ENCODE measurements at places on chromosomes 6 and 20. TPM values are rescaled to one million over a fixed set of nuclear protein-coding genes. Genes with fewer than 3 reads are reported as not detected.

Gene YTHDF1
- total RNA-seq: 38.6 TPM

Gene POU3F2
- not detected for total RNA-seq

Gene CD24
- total RNA-seq: 6.5 TPM

Gene C6orf15
- total RNA-seq: not detected

Gene FERMT1
- total RNA-seq: 13.2 TPM

Gene APOBEC2
- not detected for total RNA-seq

Gene IL17A
- total RNA-seq: not detected

Gene CTCFL
- total RNA-seq: not detected

Gene PNLDC1
- not detected for total RNA-seq

Gene PERP
- total RNA-seq: 45.8 TPM

Gene ANKRD6
- total RNA-seq: 6.9 TPM

Gene RAB44
- total RNA-seq: 0.13 TPM

Gene ACOT8
- total RNA-seq: 45.8 TPM

Gene TGM3
- total RNA-seq: not detected

Measured in epithelial cell of alveolus of lung (primary cell).